ENCODE measurements at places on chromosomes 3 and 15. TPM values are rescaled to one million over a fixed set of nuclear protein-coding genes. Genes with fewer than 3 reads are reported as not detected.

CPEB1 gene
- 2.6 TPM for total RNA-seq

GRAMD1C gene
- 0.13 TPM for total RNA-seq

LRRIQ4 gene
- not detected for total RNA-seq

FRMD5 gene
- total RNA-seq, result 2.2 TPM

TMEM108 gene
- 20.7 TPM for total RNA-seq

CIB2 gene
- 2.9 TPM for total RNA-seq

CLDN16 gene
- not detected for total RNA-seq

LYZL4 gene
- not detected for total RNA-seq

GABRB3 gene
- total RNA-seq, result not detected

- DNase-seq, result peak; percentile 36
These were observed 1.1 kb upstream of the ZNF639 start for GRCh38 chr3:179321668-179322285.

DNA sequence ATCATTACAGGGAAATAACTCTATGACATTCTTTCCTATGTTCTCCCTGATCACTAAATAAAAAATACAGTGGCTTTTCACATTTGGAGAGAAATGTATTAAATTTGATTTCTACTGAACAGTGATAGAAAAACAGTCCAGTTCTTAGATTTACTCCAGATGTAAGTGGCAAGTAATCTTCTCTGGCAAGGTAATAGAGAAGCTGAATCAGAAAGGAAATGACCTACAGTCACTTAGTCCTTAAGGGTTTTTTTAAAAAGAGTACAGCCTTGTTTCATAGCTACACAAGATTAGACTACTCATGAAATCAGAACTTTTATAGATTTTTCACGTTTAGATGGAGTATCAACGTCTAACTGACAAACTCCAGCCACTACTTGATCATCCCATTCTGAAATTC is 236.9 kb downstream of the CADPS start:
- DNase-seq, result no peak

DNA sequence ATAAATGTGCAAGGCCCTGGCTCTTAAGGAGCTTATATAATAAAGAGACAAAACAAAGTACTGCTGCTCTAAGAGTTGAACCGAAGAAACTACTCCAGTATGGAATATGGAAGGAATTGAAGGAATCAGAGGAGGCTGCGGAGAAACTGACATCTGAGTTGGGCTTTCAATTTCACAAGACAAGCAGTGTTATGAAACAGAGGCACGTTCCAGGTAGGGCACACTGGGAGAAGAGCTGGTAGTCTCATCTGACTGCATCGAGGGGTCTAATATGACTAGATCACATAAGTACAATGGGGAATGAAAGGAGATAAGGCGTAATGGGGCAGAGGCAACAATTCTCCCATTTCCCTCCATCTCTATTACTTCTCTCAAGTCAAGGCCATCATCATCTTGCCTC is 68.3 kb upstream of the CDAN1 start:
- no peak for DNase-seq

- no peak for DNase-seq
These were observed 315.1 kb upstream of the PROK2 start for GRCh38 chr3:72100080-72100511.

GRCh38 chr3:137075020-137075419 is 117.2 kb downstream of the IL20RB start:
- DNase-seq, result no peak

GRCh38 chr3:138469874-138470273 is 35.5 kb downstream of the ESYT3 start:
- no peak for DNase-seq

GRCh38 chr3:150703299-150703755 is 393 bp downstream of the ERICH6 start:
- no peak for DNase-seq

DNA sequence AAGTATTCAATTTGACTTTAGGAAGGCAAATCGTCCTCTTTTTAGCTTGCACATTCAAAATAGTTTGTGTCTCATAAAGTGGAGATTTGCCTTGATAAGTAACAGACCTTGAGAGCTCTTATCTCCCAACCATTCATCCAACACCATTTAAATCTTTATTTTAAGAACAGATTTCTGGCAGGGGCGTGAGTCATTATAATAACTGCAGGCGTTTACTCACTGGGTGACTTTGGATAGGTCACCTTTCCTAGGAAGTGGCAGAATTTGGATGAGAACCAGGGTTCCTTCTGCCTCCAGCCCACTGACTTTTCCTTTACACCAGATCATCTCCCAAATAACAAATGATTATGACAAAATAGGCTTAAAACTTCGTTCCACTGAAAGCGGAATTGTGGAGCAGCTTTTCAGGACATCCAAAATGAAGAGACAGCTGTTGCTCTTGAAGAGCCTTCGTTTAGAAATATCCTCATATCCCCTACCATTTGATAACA is 5.0 kb downstream of the LMCD1 start:
- DNase-seq, result peak; percentile 68

- DNase-seq, result peak; percentile 5
These were observed 484.2 kb upstream of the ATP11B start for GRCh38 chr3:182309120-182309519.

- peak; percentile 58 for DNase-seq
These were observed 39.6 kb downstream of the KBTBD12 start for GRCh38 chr3:127954640-127955039.

DNA sequence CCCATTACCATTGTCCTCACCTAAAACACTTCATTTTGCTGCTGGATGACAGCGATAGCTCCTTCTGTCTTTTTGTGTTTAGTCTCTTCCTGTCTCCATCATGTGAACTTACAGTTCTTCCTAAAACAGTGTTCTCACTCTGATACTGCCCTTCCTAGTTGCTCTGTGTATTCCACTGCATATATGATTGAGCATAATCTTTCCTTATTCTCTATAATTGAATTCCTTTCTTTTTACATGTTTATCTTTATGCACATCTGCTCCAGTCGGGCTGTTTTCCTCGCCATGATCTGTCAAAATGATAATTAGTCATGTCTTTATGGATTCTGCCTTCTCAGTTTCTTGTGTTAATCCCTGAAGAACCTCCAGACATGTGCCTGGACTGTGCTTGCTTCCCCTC is 405.1 kb upstream of the SEMA6D start:
- DNase-seq, result no peak

DNA sequence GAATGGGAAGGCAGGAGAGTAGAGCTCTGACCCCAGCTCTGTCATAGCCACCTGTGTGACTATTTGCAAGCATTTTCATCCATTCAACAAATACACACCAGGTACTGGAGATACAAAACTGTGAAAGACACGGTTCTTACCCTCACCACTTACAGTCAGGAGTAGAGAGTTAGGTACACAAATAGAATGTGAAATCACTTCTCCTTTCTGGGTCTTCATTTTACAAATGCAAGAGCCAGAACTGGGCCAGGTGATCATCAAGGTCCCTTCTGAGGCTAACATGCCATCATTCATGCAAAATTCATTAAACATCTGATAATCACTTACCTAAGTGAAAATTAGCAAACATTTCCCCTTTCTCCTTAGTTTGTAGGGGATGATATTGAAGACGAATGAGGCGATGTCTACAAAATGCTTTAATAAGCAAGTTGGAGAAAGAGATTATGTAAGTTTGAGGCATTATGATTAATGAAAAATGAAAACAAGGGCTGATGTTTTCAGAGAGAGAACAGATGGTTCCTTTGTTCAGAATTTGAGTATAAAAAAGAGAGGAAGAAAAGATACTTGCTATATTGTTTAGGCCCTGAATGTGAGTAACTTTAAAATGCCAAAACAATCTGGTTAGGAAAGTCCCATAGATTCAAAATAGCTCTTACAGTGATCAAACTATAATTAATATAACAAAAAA is 88.6 kb downstream of the LPP start:
- no peak for DNase-seq

DNA sequence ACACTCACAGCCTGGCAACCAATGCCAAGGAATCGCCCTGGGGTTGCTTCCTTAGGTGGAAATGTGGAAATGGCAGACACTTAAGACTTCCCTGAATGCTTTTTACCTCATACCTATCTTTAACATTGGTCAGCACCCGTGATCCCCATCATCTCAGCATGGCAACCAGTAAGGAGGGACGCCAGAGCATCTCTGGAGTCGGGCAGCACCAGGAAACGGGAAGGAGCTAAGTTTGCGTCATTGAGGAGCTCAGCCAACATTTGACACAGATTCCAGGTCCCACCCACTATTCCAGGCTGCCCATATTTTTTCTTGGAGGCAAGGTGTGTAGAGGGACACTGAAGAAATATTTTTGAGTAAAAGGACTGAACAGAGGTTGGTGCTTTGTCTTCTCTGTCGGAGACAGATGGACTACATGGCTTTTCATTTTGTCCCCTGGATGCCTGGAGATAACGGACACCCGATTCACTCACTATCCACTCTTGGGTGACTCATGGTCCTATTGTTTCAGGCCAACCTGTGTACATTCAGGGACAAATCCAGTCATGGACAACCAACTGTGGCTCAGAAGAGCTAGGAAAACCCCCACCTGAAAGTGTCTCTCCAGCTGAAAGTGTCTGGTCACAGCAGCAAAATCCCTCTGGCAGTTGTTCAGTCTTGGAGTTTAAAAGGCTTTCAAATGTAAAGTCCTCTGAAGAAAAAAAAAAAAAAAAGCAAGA is 70.4 kb upstream of the OXTR start:
- no peak for DNase-seq

DNA sequence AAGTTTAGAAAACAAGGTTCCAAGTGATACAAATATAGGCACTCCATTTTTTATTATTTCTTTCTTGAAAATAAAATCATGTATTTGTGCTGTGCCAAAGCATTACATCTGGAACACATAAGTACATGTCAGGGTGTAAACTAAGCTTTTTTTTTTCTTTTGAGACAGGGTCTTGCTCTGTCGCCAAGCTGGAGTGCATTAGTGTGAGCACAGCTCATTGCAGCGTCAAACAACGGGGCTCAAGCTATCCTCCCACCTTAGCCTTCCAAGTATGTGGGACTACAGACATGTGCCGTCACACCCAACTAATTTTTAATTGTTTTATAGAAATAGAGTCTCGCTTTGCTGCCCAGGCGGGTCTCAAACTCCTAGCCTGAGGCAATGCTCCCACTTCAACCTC is 9.0 kb downstream of the SPATA12 start:
- no peak for DNase-seq

- no peak for DNase-seq
These were observed 138.2 kb upstream of the CNTN4 start for GRCh38 chr3:1960506-1960905.

- DNase-seq, result peak; percentile 16
These were observed 242.2 kb upstream of the AZI2 start for GRCh38 chr3:28590860-28591259.

- no peak for DNase-seq
These were observed 90.3 kb upstream of the C3orf80 start for GRCh38 chr3:160134964-160135363.

GRCh38 chr3:2993736-2994135 is 116.4 kb downstream of the IL5RA start:
- DNase-seq, result no peak

DNA sequence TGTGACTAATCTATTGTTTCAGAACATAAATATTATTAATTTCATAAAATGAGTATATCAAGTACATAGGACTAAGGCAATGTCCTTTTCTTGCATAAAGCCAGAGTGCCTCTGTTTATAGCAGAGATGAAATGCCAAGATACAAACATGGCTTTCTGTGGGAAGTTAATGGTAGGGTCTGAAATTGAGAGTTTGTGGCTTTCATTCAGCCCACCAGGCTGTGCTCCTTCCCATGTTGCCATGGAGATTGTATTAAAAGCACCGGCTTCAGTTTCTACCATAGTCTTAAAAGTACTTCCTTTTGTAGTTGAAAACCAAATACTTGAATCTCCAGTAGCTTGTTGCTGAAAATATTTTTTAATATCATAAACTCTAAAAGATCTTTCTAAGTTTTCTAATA is 114.0 kb downstream of the LRRC28 start:
- no peak for DNase-seq

- no peak for DNase-seq
These were observed 8.7 kb downstream of the PXK start for GRCh38 chr3:58341376-58341775.

GRCh38 chr15:74807282-74807681 is 5.4 kb upstream of the LMAN1L start:
- no peak for DNase-seq

Data from myocyte (in vitro differentiated cells).